Pons (tissue), 1 donor: ENCODE measurements at places on chromosomes 6 and 20.

DNA sequence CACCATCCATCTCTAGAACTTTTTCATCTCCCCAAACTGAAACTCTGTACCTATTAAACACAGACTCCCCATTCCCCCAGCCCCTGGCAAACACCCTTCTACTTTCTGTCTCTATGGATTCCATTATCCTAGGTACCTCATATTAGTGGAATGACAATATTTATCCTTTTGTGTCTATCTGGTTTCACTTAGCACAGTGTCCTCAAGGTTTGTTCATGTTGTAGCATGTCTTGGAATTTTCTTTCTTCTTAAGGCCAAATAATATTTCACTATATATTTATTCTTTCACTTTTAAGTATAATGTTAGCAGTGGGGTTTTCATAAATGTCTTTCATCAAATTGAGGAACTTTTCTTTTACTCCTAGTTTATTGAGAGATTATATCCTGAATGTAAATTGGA, 56.8 kb upstream of the DSP start:
- DNase-seq, result no peak

DNA sequence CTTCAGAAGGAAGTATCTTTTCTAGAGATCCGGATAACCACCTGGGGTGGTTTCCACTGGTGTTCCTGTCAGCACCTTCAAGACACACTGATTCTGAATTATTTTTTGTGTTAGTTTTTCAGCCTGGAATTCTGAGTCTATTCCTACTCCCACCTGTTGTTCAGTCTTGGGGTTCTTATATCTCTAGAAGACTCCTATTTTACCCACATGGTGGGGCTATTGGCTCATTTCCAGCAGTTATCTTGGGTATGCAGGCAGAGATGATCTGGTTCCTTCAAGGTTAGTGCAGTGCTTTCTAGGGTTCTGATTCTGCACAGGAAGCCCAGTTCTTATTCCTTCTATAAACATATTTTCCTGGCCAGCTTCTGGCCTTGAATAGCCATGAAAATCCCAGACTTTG, 175.6 kb upstream of the PDE7B start:
- DNase-seq, result no peak

- DNase-seq, result no peak
Measured at GRCh38 chr6:71387179-71387578, 98.6 kb downstream of the OGFRL1 start.

DNA sequence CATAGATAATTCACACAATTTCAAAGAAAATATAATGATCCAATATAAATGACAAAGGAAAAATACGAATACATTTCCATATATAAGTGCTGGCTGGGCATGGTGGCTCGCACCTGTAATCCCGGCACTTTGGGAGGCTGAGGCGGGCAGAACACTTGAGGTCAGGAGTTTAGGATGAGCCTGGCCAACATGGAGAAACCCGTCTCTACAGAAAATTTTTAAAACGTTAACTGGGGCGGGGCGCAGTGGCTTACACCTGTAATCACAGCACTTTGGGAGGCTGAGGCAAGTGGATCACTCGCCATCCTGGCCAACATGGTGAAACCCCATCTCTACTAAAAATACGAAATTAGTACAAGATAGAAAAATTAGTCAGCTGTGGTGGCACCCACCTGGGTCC, 14.9 kb upstream of the MAPK13 start:
- DNase-seq, result no peak

DNA sequence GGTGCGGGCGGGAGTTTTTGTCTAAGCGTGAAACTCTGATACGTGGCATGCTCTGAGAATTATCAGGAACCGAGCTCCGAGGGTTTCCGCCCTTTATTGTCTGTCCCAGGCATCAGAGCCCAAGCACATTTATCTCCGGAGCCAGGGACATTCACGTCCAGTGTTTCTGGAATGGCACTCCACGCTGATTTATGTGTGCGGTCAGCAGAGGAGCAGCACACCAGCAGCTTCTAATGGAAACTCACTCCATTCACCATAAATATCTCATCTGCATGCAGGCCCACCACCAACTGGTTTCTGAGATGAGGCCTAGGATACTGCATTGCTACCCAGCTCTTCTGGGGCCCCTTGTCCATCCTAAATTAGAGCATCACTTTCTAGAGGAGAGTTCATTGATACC, 51.9 kb upstream of the SYNDIG1 start:
- no peak for DNase-seq

- no peak for DNase-seq
Measured at GRCh38 chr6:52540286-52540902, 36.5 kb downstream of the TRAM2 start.

DNA sequence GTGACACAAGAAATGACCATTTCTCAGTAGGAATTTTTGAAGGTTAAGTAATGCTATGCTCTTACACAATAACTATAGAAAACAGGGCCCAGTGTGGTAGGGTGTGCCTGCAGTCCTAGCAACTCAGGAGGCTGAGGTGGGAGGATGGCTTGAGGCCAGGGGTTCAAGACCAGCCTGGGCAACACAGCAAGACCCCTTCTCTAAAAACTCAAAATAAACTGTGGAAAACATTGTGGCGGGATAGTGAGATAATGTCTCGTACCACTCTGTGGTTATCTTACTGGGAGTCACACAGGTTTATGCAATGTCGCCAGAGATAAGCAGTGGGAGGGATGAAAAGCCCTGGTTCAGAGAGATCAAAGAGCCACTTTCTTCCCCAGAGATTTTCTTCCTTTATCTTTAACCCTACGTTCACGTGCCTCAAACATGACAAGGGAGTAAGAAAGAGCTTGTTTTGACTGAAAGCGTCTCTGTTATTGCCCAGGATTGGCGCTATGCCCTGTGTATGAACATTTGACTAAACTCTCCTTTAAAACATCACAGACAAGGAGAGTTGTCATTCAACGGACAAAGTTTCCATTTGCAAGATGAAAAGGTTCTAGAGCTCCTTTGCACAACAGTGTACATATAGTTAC, 13.9 kb downstream of the GCM1 start:
- no peak for DNase-seq

- DNase-seq, result no peak
Measured at GRCh38 chr6:3670356-3670755, 81.2 kb downstream of the PXDC1 start.

- no peak for DNase-seq
Measured at GRCh38 chr20:5608104-5608441, 142.1 kb upstream of the SHLD1 start.

DNA sequence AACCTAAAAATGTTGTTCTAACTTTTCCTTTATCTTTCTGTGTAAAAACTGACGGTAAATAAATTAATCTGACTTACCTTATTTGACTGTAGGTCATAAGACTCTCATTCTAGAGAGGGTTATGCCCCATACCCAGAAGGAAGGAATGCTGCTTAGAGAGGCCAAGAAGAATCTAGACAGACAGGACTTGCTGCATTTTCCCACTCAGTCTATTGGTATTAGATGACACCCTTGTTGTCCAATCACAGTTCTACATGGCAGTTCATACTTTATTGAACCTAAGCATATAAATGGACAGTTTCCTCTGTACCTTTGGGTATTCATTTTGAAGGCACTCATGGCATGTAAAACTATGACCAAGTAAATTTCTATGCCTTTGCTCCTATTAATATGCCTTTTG, 359.6 kb upstream of the ID4 start:
- DNase-seq, result no peak

DNA sequence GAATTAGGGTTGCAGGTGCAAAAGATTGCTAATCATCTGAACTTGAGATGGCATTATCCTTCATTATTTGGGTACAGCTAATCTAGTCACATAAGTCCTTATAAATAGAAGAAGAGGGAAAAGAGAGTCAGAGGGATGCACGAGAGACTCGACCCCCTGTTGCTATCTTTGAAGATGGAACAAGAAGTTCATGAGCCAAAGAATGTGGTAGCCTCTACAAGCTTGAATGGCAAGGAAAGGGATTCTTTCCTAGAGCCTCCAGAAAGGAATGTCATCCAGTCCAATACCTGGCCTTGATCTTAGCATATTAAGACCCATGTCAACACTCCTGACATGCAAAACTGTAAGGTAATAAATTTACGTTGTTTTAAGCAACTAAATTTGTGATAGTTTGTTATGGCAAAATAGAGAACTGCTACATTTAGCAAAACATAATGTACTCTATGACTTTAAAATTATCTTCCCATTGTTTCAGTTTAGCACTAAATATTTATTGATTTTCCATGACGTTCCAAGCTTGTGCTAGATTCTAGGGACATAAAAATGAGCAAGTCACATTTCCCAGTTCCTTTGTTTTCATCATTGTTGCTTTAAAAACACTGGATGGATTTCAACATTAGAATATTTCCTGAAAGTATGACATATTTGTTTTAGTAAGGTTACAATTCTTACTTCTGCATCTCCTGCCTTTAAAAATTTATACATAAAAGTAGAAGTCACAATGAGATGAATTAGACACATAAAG, 12.7 kb downstream of the MANEA start:
- DNase-seq, result no peak

- peak; percentile 20 for DNase-seq
Measured at GRCh38 chr20:40687384-40688128, 1.5 kb downstream of the MAFB start.

DNA sequence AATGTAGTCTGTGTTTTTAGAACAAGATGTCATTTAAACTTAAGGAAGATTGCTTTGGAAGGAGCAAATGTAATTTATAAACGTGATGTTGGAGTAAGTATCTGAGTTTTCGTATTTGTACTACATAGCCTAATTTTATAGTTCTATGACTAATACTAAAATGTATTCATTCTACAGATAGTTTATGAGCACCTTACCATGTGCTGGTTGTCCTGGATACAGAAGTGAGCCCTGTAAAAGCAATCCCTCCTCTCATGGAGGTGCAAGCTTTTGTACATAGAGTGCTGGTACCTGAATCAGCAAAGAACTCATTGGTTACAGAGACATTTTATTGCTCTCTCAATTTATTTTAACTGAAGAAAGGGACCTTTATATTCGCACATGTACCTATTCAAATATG, 27.1 kb downstream of the TBPL1 start:
- DNase-seq, result no peak

DNA sequence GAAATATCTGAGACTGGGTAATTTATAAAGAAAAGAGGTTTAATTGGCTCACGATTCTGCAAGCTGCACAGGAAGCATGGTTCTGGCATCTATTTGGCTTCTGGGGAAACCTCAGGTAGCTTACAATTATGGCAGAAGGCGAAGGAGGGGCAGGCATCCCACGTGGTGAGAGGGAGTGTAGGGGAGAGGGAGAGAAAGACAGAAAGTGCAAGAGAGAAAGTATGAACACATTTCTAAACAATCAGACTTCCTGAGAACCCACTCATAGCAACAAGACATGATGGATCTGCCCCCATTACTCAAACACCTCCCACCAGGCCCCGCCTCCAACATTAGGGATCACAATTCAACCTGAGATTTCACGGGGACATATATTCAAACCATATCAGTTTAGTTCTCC, 107.4 kb downstream of the PERP start:
- DNase-seq, result no peak

DNA sequence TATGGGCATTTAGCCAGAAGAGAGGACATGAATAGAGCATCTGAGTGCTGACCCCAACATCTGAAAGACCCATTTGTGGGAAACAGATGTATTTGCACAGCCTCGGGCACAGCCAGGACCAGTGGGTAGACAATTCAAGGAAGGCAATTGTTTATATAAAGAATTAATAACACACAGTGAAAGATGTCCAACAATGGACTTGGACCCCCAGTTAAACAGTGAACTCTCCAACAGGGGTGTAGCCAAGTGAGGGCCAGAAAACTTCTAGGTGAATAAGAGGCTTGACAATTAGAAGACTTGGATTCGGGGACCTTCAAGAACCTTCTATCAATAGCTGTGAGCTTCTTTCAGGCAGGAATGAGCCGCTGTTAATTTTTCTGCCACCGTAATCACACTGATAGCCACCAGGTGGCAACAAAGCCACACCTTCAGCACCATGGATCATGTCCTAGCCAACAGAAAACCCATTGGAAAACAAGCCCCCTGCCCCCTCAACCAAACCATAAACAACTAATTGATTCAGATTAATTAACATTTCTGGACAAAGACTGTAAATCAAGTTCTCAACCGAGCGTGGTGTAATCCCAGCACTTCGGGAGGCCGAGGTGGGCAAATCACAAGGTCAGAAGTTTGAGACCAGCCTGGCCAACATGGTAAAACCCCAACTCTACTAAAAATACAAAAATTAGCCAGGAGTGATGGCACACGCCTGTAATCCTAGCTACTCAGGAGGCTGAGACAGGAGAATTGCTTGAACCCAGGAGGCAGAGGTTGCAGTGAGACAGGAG, 8.8 kb upstream of the SRSF6 start:
- DNase-seq, result peak; percentile 68

- DNase-seq, result no peak
Measured at GRCh38 chr20:41892031-41892430, 273.9 kb upstream of the CHD6 start.

GRCh38 chr20:16143596-16143995, 429.7 kb downstream of the KIF16B start:
- no peak for DNase-seq

DNA sequence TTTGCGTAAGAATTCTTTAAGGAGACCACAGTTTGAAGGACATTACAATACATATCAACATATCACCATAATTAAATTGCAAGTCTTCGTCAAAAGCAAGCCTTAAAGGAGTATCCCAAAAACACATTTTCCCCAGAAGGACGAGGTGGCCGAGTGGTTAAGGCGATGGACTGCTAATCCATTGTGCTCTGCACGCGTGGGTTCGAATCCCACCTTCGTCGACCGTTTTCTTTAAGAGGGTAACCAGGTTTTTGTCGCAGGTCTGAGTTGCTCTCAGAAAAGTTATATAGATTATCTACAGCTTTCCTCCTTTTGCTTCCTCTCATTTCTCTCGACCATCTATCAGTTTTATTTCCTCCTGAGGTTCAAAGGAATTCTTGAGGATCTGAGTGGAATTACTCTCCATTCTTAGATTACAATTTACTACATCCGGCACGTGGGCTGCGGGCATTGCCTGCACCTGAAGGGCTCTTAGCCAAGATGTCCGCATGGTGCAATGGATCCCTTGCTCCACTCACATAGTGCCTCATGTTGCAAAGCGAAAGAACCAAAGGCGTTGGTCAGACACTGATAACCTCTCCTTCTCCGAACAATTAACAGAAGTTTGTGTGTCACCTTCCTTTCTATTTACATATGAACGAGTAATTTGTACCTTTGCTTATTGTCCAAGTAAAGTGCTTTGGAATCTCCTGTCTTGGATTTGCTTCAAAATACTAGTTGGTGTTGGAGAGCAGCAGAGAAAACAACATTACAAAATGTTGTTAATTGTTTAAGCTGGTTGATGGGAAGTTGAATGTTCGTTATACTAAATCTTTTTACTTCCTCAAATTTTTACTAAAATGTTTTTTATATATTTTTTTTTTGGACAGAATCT, 14.0 kb downstream of the POM121L2 start:
- DNase-seq, result no peak

DNA sequence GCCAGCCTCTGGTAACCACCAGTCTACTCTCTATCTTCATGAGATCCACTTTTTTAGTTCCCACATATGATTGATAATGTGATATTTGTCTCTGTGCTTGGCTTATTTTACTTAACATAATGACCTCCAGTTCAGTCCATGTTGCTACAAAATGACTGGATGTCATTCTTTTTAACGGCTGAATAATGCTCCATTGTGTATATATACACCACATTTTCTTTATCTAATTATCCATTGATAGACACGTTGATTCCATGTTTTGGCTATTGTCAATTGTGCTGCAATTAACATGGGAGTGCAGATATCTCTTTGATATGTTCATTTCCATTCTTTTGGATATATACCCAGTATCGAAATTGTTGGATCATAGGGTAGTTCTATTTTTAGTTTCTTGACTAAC, 89.3 kb downstream of the ATRN start:
- no peak for DNase-seq
